ENCODE measurements at places on chromosomes 13 and 19.

DNA sequence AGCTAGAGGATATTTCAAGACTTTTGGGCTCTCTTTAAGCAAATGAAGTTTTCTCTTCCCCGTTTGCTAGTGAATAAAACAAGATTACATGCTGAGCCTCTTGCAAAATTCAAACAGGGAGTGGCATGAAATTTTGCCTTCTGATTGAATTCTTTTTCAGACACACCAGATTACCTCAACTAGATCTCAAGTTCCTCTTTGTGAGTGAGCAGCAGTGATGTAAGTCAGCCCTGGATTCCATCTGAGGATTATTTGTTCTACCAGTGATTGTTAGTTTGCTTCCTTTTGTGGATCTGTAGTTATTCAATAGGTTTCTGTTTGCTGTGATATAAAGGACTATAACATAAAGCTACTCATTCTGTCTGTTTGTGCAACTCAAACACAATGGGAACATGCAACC, 407.7 kb downstream of the LMO7 start:
- DNase-seq: no peak

DNA sequence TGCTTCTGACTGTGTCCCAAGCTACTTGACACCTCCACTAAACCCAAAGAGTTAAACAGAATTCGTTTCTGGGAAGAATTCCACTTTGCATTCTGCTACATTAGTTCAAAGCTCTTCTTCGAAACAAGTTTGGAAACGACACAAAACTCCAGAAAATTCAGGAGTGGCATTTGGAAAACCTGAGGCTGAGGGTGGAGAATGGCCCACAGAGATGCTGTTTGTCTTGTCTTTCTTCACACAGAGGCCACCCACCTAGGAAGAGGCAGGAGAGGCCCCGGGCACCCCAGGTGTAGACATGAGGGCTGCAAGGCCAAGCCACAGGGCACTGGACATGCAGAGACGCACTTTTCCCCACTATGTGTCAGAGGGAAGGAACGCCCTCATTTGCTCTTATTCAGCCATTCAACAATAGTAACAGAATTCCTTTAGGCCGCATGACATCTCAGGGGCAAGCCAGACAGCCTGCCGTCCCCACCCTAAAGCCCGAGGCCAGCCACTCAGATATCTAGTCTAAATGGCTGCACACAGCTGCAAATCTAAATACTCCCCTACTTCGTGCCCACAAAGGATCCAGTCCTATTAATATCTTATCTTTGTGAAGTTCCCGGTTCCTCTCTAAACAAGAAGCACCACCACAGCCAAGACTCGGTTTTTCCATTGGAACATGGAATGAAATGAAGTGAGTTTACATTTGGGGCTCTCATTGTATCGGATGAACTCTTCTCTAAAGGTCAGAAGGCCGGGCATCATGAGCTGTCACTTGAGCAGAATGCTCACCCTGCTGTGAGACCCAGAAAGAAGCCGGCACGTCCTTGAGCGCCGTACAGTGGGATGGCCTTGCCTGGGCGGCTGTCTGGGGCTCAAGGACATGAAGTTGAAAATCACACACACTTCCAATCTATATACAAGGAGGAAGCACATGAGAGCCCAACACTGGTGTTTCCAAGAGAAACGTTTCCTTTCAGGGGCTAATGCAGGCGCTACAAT, 19.8 kb downstream of the COL4A1 start:
- DNase-seq: no peak

DNA sequence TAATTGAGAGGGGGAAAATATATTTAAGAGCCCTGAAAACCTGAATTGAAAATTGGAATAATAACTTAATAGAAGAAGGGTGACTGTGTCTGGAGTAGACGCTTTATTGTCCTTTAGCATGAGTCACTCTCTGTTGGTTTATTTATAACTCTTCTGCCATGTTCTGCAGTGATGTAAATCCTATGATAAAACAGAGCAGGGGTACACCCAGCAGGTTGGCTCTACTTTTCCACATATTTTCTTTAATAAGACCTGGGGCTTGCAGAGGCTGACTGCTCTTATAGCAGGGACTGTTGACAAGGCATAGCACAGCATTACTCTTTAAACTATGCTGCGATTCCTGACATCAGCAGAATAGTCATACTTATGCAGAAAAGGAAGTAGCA, 389.9 kb upstream of the PCDH9 start:
- no peak for DNase-seq

GRCh38 chr13:97005625-97006262, 11.5 kb upstream of the OXGR1 start:
- DNase-seq: no peak

DNA sequence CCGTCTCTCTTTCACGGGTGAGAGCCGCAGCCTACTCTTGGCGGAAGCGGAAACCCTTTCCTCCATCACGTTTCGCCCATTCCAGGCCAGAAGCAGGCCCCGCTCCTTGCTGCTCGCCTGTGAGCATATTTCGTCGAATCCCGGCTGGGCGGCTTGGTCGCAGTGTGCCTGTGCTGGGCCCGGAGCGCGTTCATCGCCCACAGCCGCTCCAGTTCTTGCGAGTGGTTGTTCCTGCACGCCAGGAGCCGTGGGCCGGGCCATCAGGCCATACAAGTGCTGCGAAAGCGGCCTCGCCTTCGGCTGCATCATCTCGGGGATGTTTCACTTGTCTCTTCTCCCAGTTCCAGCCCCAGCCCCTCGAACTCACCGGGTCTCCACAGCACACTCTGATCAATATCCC, 65.0 kb downstream of the ZNF627 start:
- no peak for DNase-seq

All from C1 segment of cervical spinal cord (tissue), 14 donors.